ENCODE measurements at places on chromosomes 2 and 18.

GRCh38 chr2:17306706-17307105, 211.5 kb downstream of the RAD51AP2 start:
- DNase-seq, result no peak

- no peak for DNase-seq
Measured at GRCh38 chr2:174138161-174138560, 110.2 kb downstream of the OLA1 start.

DNA sequence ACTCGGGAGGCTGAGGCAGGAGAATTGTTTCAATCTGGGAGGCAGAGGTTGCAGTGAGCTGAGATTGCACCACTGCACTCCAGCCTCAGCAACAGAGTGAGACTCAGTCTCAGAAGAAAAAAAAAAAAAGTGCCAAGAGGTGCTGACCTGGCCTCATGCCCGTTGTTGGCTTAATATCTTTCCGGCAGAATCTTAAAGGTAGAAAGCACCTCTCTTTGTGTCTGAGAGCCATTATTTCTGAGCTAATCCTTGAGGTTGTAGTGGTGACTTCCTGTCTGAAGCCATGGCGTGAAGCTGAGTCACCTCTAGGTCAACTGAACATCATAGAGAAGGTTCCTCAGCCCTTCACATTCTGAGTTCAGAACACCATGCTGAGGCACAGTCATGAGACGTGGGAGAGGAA, 60.4 kb downstream of the WDSUB1 start:
- no peak for DNase-seq

- no peak for DNase-seq
Measured at GRCh38 chr2:119490653-119491195, 33.6 kb downstream of the SCTR start.

DNA sequence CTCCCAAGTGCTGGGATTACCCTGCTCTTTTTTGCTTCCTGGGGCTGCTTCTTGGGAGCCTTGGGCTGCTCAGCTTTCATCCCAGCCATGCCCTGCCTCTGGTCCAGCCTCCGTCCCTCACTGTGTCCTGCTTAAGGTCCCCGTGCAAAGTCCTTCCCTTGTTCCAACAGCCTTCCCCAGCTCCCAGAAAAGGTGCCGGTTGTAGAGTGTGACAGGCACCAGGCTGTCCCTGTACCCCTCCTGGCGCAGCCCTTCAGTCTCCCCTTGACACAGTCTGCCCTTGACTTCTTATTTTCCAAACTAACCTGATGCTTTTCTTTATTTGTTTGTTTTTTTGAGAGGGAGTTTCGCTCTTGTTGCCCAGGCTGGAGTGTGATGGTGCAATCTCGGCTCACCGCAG, 20.1 kb upstream of the ALPI start:
- DNase-seq, result no peak

GRCh38 chr18:10850840-10851239, 298.5 kb downstream of the PIEZO2 start:
- no peak for DNase-seq

DNA sequence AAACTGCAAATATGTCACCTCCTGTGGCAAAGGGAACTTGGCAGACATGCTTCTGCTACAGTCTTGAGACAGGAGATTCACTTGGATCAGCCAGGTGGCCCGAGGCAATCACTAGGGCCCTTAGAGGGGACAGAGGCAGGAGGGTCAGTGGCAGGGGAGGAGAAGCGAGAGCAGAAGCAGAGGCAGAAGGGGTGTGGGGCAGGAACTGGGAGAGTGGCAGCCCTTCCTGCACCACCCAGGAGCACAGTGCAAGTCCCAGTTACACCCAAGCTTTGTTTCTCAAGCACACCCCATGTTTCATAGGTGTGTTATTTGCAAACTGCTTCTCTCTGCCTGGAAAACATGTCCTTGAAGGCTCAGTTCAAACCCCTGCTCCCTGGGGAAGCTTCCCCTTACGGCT, 309.7 kb upstream of the MYT1L start:
- DNase-seq, result no peak

DNA sequence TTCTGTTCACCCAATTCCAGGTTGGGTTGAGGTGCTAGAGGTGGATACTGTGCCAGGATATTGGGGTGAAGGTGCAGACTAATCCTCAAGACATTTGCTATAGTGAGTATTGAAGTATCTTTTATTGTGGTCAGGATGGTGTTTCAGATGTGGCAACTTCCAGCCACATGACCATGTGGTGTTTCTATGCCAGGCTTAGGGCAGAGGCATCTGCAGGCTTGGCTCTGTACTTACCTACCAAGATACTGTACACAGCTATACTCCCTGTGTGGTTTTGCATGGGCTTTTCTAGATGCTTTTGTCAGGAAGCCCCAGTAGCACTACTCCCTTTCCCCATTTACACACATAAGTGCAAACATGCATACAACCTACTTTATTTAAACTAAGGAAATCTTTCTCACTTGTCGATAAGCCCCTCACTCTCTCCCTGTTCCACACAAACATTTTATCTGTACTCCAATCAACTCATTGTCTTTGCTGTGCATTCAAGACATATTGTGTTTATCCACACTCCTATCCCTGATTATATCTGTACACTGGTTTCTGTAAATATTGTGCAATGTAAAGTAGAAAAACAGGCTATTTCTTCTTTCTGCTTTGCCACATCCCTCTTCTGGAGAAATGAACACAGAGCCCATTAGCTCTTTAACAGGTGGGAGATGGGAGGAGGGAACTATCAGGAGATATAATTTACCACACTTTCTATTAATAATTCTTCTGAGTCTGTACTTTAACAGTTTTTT, 12.3 kb downstream of the ARL6IP6 start:
- DNase-seq, result no peak

GRCh38 chr18:46756559-46757201, at the start of gene ST8SIA5:
TSS of gene ST8SIA5 (minus strand) at chr18:46757053. CDS start at chr18:46756508, 545 bp downstream.
- no peak for DNase-seq

DNA sequence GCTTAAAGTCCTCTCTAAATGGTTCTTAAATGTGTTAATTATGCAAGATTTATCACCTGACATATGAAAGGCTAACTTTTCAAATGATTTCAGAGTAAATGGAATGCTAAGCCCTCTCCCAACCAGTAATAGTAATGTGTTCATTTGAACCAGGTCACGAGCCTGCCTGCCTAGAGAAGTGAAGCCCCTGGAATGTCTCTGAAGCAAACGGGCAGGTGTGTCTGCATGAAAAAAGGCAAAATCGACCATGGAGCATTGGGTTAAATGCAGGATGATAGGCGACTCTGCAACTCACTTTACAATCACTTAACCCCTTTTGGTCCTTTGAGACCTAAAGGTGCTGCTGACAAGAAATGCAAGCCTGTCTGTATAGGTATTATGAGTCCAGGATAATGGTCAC, 798.4 kb upstream of the ACVR2A start:
- no peak for DNase-seq

- no peak for DNase-seq
Measured at GRCh38 chr2:181607629-181608590, 49.0 kb downstream of the CERKL start.

DNA sequence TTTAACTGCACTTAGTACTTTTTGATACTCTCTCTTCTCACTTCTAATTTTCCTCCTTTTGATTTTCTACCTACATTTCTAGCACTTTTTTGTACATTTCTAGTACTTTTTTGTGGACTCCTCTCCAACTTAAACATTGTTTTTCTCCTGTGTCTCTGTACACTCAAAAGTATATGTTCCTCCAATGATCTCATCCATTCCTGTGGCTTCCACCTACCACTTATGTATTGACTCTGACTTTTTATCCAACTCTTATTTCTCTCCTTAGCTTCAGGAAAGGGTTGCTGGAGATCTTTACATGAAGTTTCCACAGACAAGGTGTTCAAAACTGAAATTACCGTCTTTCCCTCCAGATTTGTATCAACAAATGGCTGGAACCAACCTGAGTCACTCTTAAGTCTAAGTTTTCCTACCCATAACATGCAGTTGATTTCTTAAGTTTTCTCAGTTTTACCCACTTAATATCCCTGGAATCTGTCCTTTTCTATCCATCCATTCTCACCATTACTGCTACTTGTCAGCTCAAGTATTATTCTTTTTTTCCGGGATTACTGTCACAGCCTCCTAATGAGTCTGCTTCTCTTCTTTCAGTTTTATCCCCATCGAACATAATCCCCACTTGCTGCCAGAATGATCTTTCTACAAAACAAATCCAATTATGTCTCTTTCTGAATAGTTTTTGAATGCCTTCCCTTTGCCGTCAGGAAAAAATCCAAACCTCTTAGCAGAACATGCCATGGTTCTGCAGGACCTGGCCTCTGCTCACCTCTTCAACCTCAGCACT, 22.6 kb upstream of the PELI1 start:
- no peak for DNase-seq

GRCh38 chr2:16785149-16785548, 119.5 kb upstream of the CYRIA start:
- DNase-seq, result no peak

- no peak for DNase-seq
Measured at GRCh38 chr18:14221689-14222088, 89.5 kb upstream of the ZNF519 start.

DNA sequence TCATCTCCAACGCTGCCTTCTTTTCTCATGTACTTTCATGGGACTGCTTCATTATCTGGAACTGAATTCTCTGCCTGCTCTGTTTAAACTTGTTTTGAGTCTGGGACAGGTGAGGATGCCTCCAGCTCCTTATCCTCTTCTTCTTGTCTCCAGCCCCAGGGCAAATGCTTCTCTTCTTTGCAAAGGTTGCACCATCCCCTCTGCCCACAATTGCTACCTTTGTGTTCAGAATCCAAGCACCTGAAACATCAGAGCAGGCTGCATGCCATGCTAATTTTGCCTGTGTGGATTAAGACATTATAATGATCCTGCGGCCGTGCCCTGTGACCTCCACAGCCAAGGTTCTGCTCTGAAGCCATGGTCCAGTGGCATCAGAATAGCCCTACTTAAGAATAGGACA, 309.5 kb downstream of the EPHA4 start:
- DNase-seq, result no peak

DNA sequence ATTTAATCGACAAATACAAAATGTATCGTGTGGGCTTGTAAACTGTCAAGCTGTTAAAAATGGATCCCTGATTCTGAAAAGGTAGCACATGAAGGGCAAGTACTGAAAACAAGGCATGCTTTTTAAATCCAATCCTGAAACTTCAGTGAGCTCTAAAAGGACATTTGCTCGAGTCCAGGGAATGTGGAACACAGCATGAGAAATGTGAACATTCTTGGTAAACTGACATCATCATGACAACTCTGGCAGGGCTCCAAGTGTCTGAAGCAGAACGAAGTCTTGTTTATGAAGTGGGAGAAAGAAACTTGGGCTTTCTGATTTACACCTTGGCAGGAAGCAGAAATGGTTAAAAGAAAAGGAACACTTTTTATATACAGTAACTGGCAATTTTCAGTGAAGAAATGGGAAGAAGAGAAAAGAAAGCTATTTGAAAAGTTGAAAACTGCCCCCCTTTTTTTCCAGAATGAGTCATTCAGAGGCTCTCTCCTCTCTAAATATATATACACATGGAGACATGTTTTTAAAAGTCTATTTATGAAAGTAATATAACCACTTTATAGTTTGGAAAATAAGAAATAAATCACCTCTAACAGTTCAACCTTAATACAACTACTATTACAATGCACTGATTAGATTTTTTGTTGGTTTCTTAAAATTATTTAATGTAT, 120.8 kb downstream of the GAREM1 start:
- peak; percentile 85 for DNase-seq

DNA sequence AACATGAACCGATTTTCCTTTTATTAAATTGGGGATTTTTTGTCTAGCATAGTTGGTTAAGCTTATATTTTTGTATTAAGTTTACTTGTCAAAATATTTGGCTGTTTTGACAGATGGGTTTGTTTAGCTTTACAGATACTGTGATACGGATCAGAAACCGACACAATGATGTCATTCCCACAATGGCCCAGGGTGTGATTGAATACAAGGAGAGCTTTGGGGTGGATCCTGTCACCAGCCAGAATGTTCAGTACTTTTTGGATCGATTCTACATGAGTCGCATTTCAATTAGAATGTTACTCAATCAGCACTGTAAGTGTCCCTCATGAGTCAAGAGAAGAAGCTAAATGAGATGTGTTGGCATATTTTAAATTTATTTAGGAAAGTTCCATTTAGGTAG, 8.5 kb downstream of the PDK1 start:
- DNase-seq, result no peak

- DNase-seq, result no peak
Measured at GRCh38 chr2:222130855-222131254, 167.9 kb downstream of the PAX3 start.

- DNase-seq, result no peak
Measured at GRCh38 chr2:65655000-65655399, 222.6 kb upstream of the SPRED2 start.

DNA sequence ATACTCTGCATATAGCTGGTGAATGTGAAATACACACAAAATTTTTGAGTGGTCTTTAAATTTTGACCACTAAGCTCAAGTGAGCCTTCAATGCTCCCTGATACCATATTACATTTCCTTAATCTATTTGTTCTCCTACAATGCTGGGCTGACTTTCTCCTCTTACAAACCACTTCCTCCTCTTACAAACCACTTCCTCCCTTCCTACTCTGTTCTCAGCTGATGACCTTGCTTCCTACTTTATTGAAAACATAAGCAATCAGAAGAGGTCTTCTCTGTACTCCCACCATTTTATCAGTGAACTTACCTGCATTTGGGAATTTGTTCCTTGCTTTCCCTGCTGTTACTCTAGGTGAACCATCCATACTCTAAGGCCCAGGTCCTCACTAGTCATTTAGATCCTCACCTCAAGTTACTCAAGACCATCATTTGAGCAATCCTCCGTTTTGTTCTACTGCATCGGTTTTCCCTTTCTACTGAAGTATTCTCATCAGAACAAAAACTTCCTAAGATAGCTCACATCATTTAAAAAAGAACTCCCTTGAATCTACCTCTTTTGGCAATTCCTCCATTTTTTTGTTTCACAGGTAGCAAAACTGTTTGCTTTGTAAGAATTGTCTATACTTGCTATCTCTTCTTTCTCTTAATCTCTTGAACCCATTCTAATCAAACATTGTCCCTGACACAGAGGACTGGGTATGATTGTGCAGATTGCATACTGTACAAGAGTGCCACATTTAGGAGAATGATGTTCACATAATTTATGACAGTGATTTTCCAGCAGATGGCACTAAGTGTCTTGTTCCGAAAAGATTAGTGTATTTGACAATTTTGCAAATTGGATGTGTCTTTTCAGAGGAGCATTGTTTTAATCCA, 96.5 kb downstream of the EPB41L5 start:
- no peak for DNase-seq

DNA sequence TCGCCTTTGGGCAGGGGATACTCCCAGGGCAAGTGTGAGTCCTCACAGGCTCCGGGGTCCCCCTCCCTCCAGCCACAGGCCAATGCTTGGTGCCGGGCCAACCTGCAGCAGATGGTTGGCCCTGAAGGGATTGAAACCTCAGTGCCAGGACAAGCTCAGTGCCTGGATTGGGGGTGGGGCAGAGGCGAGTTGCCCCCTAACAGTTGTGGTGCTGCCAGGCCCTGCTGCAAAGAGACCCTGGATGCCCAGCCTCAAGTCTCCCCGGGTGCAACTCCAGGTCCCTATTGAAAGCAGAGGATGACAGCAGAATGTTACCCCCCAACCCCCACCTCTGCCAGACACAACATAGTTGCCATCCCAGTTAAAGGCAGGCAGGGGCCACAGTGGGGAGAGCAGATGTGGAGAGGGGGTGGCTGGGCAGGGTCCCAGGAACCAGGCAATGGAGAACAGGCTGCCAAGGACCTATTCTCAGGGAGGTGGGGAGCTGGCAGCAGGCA, 9.5 kb upstream of the RNF103 start:
- no peak for DNase-seq

GRCh38 chr2:43474273-43474672, 121.6 kb downstream of the THADA start:
- DNase-seq, result no peak
